ENCODE measurements at places on chromosomes 13 and 19.

- no peak for DNase-seq
Measured at GRCh38 chr13:58955546-58956385, 1208.0 kb downstream of the DIAPH3 start.

GRCh38 chr19:31498781-31499180 is 149.5 kb upstream of the TSHZ3 start:
- no peak for DNase-seq

DNA sequence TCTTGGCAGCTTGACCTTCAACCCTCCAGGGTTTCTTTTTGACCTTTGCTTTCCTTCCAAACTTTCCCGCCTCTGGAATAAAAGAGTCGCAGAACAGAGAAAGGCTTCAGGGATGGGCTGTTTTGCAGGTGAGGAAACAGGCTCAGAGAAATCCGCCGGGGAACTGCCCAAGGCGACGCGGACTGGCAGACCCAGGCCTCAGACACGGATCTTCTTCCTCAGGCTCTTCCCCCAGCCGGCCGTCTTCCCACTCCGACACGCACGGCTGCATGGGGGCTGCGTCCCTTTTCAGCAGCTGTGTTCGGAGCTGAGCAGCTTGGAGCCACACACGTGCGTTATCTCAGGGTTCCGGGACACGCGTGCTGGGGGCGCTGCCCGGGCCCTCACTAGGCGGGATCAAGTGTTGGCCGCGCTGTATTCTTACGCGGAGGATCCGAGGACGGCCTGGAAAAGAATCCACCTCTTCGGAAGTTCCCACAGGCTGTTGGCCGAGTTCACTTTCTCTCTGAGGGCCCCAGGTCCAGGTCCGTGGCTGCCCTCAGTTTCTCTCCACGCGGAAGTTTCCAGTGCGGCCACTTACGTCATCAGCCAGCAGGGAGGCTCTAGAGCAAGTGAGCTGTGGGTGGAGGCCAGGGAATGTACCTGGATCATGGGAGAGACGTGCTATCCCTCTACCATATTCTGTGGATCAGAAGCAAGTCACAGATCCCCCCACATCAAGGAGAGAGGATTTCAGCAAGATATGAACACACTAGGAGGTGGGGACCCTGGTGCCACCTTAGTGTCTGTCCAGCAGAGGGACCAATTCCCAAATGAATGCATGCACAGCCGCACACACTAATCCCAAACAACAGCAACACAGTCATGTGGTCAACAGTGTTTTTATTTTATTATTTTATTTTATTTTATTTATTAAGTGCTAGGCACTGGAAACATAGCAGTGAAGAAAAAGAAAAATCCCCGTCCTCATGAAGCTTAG is 100.4 kb downstream of the ING1 start:
- no peak for DNase-seq

DNA sequence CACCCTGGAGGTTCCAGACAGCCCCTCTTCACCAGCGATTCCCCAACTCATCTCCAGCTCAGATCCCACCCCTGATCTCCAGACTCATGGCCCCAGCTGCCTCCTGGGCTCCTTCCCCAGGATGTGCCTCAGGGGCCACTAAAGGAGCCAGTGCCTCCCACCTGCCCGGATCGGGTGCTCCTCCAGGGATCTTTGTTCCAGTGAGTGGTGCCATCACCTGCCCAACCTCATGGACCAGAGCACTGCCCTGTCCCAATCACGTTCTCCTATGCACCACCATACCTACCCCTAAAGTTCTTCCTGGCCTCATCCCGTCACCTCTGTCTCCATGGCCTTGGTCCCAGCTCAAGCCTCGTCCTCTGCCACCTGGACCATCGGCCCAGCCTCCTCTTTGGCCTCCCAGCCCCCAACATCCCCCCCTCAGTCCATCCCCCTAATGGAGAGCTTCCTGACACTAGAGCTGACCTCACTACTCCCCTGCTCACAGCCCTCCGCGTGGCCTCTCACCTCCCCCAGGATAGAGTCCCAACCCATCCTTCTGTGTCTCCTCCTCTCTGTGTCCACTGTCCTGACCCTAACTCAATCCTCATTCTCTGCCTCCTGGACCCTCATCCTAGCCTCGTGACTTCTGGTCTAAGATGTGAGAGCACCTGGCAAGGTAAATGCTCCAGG is 8.8 kb upstream of the GARIN5A start:
- no peak for DNase-seq

- no peak for DNase-seq
Measured at GRCh38 chr19:40229484-40229883, 3.0 kb upstream of the CCNP start.

DNA sequence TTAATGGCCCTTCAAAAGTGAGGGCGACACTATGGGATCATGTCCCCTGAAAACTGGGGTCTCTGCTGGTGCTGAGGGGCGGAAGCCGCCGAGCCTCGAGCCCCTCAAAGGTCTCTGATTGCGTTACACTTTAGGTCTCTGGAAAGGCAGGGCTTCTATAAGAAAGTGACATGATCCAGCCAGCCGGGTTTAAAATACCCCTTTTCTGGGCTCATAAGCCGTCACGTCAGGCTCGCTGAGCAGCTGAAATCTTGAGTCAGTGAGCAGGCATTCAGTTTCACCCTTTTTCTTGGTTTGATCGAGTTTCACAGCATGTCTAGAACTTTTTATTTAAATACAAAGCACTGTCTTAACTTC is 600 bp upstream of the HMGB1 start:
- DNase-seq = peak; percentile 44

DNA sequence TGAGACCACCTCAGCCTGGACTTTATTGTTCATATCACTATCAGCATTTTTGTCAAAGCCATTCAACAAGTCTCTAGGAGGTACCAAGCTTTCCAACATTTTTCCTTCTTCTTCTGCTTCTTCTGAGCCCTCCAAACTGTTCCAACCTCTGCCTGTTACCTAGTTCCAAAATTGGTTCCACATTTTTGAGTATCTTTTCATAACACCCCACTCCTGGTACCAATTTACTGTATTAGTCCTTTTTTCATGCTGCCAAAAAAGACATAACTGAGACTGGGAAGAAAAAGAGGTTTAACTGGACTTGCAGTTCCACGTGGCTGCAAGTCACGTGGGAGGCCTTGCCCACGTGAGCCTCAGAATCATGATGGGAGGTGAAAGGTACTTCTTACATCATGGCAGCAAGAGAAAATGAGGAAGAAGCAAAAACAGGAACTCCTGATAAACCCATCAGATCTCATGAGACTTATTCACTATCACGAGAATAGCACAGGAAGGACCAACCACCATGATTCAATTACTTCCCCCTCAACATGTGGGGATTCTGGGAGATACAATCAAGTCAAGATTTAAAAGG is 215.1 kb downstream of the PCDH17 start:
- no peak for DNase-seq

DNA sequence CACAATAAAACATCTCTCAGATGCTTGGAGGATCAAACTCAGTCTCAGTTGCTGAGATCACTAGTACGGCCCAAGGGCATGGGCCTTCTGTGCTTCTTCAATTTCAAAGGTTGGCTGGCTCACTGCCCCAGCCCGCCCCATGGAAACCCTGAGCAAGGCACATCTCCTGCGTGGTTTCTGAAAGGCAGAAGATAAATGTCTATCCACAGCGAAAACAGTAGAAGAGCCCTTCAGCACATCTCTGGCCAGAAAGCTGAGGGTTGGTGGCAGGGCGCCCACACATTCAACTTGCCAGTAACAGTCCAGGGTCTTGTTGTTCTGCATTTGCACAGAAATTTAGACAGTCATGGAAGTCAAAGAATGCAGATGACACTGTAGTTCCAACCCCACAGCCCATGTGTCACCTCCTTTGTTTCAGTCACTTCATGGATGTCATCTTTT is 24.0 kb upstream of the KATNAL1 start:
- DNase-seq = no peak

DNA sequence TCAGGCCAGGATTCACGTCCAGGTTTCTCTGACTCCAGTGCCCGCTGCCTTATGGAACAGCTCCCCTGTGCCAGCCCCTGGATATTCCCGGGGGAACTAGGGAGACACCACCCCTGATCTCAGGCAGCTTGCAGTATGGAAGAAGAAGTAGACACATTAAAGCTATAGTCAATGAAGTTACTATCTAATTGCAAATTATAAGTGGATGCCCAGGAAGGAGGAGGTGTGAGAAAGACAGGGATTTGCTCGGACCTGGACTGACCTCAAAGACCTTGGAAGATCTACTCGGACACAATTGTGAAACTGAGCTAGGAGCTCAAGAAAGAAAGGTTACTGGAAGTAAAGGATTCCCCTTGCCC is 10.4 kb downstream of the SIGLEC11 start:
- DNase-seq = no peak

GRCh38 chr13:67273001-67273400 is 42.9 kb upstream of the PCDH9 start:
- no peak for DNase-seq

DNA sequence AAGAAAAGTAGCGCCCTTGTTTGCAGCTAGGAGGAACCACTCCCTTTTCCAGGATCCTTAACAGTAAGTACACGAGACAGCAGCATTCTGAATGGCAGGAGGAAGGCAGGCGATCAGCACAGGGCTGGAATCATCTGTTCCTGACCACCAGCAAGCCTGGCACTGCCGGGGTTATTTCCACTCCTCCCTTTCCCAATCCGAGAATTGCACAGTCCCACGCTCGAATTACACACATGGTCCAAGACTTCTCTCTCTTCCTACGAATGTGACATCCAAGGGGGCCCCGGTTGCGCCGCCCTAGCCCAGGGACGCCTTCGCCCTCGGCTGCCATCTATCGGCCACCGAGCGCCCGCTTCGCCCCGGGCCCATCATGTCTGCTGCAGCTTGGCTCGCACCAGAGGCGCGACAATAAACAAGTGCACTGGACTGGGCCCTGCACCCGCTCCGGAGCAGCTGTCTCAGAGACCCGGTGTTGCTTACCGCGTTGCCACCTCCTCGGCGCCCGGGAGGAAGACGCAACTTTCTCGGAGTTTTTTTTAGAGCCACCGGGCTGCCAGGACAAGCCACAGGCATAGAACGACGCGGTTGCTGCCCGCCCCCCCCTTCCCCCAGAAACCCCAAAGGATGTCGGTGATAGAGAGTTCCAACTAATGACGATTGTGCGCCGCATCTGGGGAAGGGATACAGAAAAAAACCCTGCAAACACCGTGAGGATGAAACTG is at the start of gene SLITRK5:
Gene SLITRK5 (plus strand): TSS at position 341 of the 722 bp plus-strand sequence. CDS start 4,018 bp downstream, outside the sequence.
- DNase-seq = peak; percentile 75

DNA sequence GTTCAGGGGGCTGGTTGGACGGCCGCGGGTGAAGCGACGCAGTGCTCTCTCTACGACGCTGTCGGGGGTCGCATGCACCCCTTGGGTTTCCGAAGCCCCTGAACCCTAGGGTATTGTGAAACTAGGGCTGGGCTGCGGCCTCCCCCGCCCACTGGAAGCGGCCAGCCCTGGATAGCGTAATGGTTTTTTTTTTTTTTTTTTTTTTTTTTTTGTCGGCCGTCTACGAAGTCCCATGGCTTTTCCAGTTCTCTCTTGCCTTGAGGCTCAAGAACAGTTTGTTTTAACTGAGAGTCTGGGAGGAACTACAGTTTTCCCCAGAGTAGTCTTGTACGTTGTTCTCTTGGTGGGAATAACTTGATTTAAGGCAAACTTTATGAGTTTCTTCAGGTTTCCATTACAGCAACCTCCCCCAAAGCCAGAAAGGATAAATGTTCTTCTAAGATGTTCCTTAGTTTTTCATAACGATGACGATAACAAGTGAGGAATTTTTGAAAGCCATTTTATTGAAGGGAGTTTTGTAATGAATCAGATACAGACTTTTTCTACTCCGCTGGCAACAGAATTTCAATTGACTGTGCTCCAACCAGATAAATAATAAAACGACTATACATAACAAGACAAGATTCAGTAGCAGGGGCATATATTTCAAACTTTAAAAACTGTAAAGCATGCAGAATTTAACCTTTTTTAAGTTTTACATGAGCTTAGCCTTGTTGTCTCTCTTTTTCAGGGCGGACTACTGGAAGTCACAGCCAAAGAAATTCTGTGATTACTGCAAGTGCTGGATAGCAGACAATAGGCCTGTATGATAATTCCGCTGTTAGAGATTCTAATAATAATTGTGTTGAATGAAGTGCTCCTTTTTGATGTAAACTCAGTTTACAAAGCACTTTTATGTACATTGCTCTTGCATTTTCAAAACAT is 867 bp downstream of the WBP4 start:
- DNase-seq = peak; percentile 39

- DNase-seq = no peak
Measured at GRCh38 chr19:17920527-17920926, 12.3 kb upstream of the CCDC124 start.

- no peak for DNase-seq
Measured at GRCh38 chr13:42355491-42356183, 83.7 kb downstream of the AKAP11 start.
